Esophagus squamous epithelium (tissue), 5 donors: ENCODE measurements at places on chromosomes 1 and 21.
A peak's percentile ranks its signal among the peaks of the same experiment; 100 is the strongest.

GRCh38 chr1:168408884-168409283 lies 128.2 kb downstream of the TBX19 start:
- H3K27ac ChIP-seq, result no peak overlapping the region
- no peak for DNase-seq
- H3K4me1 ChIP-seq, result no peaks in the 10 kb centered on the region
- H3K4me3 ChIP-seq, result no peak overlapping the region
- H3K36me3 ChIP-seq, result no peaks in the 10 kb centered on the region

DNA sequence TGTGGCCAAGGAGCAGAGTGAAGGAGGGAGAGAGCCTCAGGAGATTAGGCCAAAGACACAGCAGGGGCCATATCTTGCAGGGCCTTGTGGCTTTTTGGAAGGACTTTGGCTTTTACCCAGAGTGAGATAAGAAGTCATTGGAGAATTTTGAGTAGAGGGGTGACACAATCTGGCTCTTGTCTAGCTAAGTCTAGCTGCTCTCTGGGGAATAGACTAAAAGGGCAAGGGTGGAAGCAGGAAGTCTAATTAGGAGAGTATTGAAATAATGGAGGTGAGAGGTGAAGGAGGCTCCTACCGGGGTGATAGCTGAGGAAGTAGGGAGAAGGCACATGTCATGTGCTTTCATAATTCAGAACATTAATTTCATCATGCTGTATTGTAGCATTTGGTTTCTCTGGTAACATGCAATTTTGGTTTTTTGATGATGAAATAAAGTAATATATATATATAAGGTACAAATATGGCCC lies 34.3 kb upstream of the KCNA3 start:
- no peaks in the 10 kb centered on the region for H3K36me3 ChIP-seq
- H3K4me3 ChIP-seq, result no peak overlapping the region
- no peak overlapping the region for H3K27ac ChIP-seq
- DNase-seq, result no peak
- no peaks in the 10 kb centered on the region for H3K27me3 ChIP-seq
- H3K4me1 ChIP-seq, result no peaks in the 10 kb centered on the region

DNA sequence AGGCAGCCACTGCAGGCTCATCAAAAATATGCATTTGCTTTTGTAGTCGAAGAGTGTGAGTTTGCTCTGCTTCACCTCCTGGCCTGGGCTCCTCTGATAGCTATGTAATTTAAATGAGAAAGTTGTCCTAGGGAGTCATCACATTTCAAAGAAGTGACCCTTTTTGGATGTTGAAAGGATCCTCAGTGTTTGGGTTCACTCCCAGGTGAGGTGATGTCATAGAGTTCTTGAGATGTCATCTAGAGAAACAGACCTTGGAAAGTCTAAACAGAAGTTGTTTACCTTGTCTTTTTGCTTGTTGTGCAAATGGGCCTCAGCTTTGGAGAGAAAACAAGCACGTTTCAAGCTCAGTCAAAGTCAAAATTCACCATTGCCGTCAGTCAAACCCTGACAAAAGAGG lies 92.0 kb upstream of the BARHL2 start:
- no peaks in the 10 kb centered on the region for H3K36me3 ChIP-seq
- DNase-seq, result no peak
- no peak overlapping the region for H3K4me3 ChIP-seq
- H3K27me3 ChIP-seq, result no peaks in the 10 kb centered on the region
- H3K4me1 ChIP-seq, result no peaks in the 10 kb centered on the region
- no peak overlapping the region for H3K27ac ChIP-seq

GRCh38 chr1:203648276-203648675 lies 21.6 kb downstream of the ATP2B4 start:
- H3K4me3 ChIP-seq, result no peak overlapping the region
- H3K27ac ChIP-seq, result peak overlapping the region; percentile 92
- no peak for DNase-seq
- peaks cover 81% of the 10 kb centered on the region for H3K4me1 ChIP-seq
- no peaks in the 10 kb centered on the region for H3K27me3 ChIP-seq
- H3K36me3 ChIP-seq, result no peaks in the 10 kb centered on the region
